Activated CD4-positive, alpha-beta T cell treated with anti-CD3 and anti-CD28 coated beads for 24 hours (primary cell): ENCODE measurements at places on chromosomes 2 and 18.

- no peak for DNase-seq
Measured at GRCh38 chr2:239009589-239009961, 161.7 kb downstream of the TWIST2 start.

GRCh38 chr2:99618579-99619097, 128.8 kb upstream of the REV1 start:
- no peak for DNase-seq

- no peak for DNase-seq
Measured at GRCh38 chr2:191126386-191127085, 24.3 kb downstream of the STAT4 start.

- DNase-seq: no peak
Measured at GRCh38 chr2:60318544-60318943, 234.9 kb downstream of the BCL11A start.

- no peak for DNase-seq
Measured at GRCh38 chr18:48806551-48807261, 144.1 kb downstream of the SMAD7 start.
